ENCODE measurements at places on chromosomes 12 and 14.

DNA sequence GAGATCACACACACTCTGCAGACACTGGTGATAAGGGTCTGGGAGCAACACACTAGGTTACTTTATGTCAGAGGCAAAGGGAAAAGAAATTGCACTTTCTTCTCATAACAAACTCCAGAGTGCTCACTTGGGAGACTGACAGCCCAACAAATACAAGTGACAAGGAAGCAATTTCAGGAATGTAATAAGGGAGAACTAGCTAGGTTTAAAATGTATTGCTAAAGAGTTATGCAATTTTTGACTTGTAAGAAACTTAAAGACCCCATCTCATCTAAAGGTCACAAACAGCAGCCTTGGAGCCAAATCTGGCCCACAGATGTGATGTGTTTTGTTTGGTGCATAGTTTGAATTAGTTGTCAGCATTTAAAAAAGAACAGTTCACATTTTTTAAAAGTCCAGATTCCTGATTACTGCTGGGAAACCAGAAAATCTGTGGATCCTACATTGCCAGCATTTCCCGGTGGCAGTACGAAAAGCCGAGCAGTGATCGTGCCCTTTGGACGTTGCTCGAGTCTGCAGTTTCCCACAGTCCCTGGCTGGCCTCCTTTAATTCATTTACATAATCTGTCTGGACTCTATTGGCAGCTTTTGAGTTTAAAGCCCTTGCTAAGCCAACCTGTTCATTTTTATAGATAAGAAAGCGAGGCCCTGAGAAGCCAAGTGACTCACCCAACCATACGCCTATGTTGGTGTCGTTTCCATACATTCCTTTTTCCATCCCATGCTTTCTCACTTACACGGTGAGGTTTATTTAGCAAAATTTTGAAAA is 42.0 kb upstream of the ETV6 start:
- DNase-seq, result no peak

GRCh38 chr12:93957870-93958269 is 190.5 kb upstream of the PLXNC1 start:
- DNase-seq, result no peak

GRCh38 chr12:38384816-38385378 is 68.3 kb downstream of the ALG10B start:
- DNase-seq, result no peak

DNA sequence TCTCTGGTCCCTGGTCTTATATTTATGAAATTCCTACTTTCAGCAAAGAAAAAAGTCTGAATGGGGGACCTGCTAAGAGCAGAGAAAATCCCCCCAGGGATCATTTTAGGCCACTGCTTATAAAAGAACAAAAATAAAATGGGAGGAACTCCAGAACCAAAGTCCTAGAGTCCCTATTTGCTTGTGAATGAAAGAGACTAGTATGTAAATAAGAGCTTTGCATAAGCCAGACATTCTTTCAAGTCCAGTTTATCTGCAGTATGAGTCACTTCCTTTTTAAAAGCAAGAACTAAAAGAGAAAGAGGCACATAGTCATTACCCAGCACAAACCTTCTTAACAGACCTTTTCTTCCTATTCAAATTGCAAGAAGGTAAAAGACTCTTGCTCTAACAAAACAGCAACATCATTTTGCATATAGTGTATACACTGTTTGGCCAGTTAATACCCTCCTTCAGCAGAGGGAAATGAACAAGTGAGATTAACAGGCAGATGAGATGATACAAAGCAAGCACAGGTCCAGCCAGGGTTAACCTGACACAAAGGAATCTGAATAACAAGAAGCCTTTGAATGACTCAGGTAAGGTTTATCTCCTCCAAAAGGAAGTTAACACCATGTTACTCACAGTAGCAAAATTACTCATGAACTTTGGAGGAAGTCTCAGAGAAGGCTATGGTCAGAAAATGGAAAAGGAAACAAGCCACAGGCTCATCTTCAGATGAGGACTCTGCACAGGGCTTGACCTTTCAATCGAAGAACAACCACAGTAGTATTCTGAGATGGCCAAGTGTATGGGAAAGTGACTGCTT is 87.3 kb downstream of the PHLDA1 start:
- DNase-seq, result peak; percentile 46

GRCh38 chr14:78835909-78836308 is 665.7 kb downstream of the NRXN3 start:
- DNase-seq, result no peak

GRCh38 chr12:79294590-79294989 is 396.2 kb downstream of the PAWR start:
- no peak for DNase-seq

DNA sequence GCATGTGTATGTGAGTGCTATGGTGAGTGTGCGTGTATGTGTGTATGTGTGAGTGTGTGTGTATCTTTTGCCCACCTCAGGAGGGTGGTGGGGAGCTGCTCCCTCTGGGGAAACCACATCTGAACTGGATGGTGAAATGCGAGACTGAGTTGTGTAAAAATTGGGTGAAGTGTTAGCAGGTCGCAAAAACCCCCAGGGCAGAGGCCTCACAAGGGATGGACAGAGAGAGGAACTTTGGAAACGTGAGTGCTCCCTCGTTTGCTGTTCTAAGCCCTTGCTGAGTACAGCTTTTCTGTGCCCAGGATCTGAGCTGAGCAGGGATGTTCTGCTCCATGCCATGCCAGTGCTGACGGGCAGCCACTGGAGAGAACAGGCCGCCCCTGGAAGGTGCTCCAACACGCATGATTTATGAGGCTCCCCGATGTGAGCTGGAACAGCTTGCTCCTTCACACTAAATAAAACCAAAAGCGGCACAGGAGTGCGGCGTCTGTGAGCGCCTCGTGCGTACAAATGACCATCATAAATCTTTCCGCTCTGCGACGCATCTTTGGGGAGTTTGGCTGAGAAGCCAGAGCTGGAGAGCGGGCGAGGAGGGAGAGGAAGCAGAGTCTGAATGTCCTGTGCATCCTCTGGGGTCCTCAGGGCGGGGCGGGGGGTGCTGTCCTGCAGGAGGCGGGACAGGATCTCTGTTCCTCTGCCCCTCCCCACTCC is 14.1 kb upstream of the GALNT9 start:
- no peak for DNase-seq

DNA sequence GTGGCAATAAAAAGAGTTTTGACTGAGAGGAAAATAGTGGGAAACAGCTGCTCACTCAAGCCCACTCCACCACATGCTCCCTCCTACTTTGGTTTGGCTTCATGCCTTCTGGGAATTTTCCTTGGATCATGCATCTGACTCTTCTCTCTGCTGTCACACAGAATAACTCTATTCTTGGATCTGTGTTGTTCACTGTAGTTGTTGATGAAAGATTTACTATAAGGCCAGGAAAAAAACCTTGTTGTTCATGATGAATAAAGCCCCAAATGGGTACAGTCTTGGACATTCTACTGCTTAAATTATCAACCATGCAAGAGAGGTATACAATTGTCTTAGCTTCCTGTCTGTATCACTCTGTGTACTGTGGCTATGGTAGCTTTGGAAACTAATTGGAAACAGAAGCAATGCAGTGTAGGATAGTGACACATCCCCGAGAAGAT is 70.5 kb downstream of the TMX1 start:
- no peak for DNase-seq

DNA sequence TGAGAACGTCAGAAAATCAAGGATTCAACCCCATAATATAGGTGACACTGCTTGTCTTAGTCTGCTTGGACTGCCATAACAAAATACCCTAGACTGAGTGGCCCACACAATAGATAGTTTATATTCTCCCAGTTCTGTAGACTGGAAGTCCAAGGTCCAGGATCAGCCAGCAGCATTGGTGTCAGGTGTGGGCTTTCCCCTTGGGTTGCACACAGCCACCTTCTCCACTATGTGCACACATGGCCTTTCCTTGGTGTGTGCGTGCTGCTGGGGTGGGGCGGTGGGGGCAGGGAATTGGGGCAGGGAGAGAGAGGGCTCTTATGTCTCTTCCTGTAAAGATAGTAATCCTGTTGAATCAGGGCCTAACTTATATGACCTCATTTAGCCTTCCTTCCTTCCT is 106.4 kb downstream of the SLC25A47 start:
- no peak for DNase-seq

- DNase-seq, result no peak
Observed at GRCh38 chr12:11881835-11882234, 188.9 kb upstream of the BCL2L14 start.

DNA sequence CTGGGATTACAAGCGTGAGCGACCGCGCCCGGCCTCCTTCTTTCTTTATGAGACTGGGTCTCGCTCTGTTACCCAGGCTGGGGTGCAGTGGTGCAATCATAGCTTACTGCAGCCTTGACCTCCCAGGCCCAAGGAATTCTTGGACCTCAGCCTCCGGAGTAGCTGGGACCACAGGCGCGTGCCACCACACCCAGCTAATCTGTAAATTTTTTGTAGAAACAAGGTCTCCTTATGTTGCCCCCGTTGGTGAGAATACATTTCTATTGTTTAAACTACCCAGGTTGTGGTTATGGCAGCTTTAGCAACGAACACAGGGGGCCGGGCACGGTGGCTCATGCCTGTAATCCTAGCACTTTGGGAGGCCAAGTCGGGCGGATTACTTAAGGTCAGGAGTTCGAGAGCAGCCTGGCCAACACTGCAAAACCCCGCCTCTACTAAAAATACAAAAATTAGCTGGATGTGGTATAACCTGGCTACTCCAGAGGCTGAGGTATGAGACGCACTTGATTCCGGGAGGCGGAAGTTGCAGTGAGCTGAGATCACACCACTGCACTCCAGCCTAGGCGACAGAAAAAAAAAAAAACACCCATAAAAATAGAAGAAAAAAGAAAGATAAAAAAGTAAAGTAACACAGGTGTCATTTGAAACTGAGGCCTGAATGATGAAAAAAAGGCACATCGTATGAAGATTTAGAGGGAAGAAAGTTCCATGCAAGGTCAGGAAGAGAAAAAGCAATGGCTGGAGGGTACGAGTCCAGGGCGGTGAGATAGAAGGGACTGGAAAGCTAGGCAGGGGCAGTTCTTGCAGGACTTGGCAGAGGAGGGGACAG is 977 bp upstream of the TMEM120B start:
- DNase-seq, result peak; percentile 35

DNA sequence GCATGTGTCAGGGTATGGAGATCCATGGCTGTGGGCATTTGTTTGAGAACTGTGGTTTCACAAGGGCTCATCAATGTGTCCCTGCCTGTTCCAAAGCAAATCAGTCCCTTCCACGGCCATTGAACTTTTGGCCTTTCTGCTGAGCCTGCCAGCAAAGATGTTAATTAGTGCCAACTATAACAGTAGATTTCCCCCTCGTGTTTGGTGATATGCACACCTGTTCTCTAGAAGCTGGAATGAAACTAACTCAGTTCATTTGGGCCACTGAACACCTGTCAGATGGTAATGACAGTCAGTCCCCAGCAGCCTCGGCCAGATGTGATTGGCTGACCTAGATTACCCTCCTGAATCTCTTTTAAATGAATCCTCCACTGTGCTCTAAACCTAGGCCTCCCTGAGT is 43.2 kb downstream of the IRAK3 start:
- no peak for DNase-seq

DNA sequence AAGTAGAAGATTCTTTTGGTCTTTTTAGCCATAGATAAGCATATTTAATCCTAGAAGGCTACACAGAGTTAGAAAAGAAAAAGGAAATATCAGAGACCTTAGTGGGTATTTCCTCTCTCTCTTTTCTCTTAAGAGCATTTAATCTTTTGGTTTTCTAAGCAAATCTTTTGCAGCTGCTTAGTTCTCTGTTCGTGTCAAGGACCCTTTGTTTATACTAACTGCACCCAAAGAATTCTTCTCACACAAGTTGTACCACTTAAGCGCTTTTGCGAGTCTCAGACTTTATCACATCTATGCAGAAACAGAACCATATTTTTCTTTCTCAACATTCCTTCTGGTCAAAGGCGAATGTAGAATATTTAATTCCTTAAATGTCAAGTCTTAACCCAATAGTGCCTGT is 17.9 kb upstream of the NID2 start:
- DNase-seq, result no peak

DNA sequence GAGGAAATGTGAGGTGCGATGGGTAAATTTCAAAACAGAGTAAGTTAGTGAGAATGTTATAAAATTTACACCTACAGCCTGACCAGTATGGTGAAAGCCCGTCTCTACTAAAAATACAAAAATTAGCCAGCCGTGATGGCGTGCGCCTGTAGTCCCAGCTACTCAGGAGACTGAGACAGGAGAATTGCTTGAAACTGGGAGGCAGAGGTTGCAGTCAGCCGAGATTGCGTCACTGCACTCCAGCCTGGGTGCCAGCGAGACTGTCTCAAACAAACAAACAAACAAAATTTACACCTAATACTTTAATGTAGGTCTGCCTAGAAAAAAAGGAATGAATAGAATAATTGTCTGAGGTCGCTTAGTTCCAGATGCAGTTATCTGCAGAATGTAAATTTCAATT is 37.6 kb downstream of the SLC2A14 start:
- no peak for DNase-seq

GRCh38 chr12:77696183-77696582 is 134.5 kb upstream of the NAV3 start:
- no peak for DNase-seq

DNA sequence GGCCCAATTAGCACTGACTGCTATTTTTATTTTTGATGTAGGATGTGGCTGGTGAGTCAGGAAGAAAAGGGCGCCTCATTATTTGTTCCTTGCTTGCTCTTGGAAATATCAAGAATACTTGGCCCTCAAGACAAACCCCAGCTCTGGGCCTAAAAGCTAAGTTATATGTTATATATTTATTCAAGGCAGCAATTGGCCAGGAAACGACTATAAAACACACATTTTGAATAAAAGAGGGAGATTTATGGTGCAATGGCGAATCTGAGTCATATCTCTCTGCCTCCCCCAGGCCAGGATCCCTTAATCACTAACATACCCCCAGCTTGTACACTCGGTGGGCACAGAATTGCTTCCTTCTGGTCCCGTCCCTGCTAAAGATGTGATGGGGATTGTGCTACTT is 63.3 kb downstream of the TBX5 start:
- DNase-seq, result no peak

GRCh38 chr12:121145221-121145620 is 12.5 kb downstream of the P2RX7 start:
- no peak for DNase-seq

DNA sequence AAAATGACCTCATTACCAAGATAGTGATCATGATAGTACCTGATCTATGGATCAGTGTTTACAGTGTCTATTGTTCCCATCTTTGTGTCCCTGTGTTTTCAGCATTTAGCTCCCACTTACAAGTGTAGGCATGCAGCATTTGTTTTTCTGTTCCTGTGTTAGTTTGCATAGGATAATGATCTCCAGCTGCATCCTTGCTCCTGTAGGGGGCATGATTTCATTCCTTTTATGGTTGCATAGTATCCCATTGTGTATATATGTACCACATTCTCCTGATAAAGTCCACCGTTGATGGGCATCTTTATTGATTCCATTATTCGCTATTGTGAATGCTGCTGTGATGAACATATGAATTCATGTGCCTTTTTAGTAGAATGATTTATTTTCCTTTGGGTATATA is 215.4 kb upstream of the NAV3 start:
- DNase-seq, result no peak

- DNase-seq, result no peak
Observed at GRCh38 chr12:78208092-78208491, 377.4 kb downstream of the NAV3 start.

Data from CD4-positive, alpha-beta T cell treated with Interleukin-21 for 1 hour (primary cell).